CD4-positive, alpha-beta T cell (primary cell): ENCODE measurements at places on chromosomes 12 and 14.
A peak's percentile ranks its signal among the peaks of the same experiment; 100 is the strongest.

- no peak for DNase-seq
Measured at GRCh38 chr12:57770734-57771133, 1.2 kb downstream of the METTL1 start.

- no peak for DNase-seq
Measured at GRCh38 chr12:81520064-81520945, 238.8 kb downstream of the PPFIA2 start.

- DNase-seq: no peak
Measured at GRCh38 chr14:100777818-100778525, 47.9 kb upstream of the MEG3 start.

- no peak for DNase-seq
Measured at GRCh38 chr12:8080120-8080519, 2.0 kb upstream of the NECAP1 start.

DNA sequence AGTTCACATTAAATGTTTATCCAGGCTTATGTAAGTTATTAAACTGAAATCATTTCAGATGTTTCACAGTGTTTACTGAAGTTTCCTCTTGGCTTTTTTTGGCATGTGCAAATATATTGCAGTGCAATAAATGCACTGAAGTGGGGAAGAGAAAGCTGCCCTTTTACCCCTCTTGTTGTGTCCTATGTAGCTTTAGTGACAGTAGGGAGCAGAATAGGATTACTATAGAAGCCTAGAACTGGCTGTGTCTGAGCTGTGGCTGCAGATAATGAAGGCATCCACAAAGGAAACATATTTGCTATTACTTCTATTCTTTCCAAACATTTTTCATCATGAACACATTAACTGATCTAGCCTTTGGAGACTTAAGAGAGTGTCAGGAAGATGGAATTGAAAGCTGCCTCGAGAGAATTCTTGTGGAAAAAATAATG, 24.1 kb upstream of the CNTN1 start:
- no peak for DNase-seq

GRCh38 chr14:21978184-21978998, 304.8 kb upstream of the OR4E1 start:
- DNase-seq: peak; percentile 79

DNA sequence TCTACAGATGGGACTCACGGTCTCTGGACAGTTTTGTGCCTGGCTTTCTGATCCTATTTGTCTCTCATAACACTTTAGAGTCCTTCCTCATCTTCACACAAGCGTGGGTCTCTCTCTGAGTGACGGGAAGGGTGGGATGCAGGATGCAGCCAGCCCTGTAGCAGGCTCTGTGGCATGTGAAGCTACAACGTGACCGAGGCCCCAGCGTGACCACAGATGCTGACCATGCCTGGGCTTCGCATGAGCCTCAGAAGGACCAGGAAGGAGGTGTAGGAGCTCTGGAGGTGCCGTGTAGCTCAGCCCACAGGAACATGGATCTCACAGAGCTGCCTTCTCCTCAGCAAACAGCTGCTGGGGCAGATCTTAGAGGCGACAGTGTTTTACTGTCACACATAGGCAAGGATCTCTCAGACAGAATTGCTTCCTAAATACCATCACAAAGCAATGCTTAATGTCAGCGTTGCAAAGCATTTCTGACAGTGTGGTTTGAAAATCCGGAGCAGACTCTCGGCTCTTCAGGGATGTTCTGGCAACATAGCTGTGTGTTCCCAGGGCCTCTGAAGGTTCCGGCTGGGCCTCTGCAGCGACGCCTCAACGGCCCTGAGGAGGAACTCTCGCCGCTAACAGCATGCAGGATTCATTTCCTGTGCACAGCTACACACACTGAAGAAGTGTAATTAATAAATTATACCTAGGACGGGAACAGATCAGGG, 21.9 kb downstream of the ANKLE2 start:
- no peak for DNase-seq

DNA sequence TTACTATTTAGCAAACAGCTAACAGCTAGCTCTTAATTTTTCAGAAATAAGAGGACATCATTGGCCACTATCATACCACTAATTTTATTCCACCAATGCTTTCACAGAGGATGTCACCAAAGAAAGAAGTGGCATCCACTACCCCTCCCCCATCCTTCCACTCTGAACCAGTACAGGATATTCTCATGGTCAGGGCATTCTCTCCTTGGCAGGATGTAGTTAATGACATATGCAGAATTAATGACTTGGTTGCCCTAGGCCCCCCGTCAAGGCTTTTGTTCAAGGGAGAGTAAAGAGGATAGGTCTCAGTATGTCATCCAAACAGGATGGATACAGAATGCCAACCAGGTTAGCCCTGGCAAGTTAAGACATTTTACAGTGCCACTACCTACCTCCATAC, 18.9 kb upstream of the NUP107 start:
- DNase-seq: no peak

DNA sequence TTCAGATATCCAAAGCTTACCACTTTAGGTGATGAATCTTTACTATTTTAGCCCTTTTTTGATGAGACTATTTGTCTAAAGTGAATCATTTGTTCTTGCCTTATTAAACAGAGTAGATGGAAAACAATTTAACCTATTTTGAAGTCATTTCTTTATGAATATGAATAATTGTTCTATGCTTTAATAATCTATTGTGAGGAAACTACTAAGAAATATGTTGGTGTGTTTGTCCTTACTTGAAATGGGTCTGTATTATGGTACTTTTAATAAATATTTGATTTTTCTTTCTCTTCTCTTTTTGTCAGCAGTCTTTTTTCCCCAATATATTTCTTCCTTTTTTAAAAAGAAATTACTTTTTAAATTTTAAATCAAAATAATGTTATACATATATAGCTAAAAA, 24.4 kb downstream of the HSD17B6 start:
- DNase-seq: no peak

DNA sequence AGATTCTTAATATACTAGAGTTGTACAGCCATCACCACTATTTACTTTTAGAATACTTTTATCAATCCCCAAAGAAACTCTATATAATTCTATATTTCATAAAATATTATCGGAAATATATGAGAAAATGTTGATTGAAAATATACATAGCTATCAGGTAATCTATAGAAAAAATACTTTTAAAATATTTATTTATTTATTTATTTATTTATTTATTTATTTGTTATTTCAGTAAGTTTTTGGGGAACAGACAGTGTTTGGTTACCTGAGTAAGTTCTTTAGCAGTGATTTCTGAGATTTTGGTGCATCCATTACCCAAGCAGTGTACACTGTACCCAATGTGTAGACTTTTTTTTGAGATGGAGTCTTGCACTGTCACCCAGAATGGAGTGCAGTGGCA, 206.6 kb upstream of the DAAM1 start:
- no peak for DNase-seq

- no peak for DNase-seq
Measured at GRCh38 chr12:3677609-3678008, 75.3 kb downstream of the CRACR2A start.

GRCh38 chr14:54209511-54210250, 187.1 kb upstream of the CDKN3 start:
- no peak for DNase-seq
